Glomerular endothelial cell (primary cell): ENCODE measurements at places on chromosomes 4 and X. TPM values are rescaled to one million over a fixed set of nuclear protein-coding genes. Genes with fewer than 3 reads are reported as not detected.

The HSFX2 gene
- 0.35 TPM in 1 of 2 replicates, not detected in the other for total RNA-seq

The ANK2 gene
- total RNA-seq: 4.1 and 6.1 TPM in 2 replicates

The ARR3 gene
- not detected in 2 replicates for total RNA-seq

The HDX gene
- total RNA-seq: 6.8 and 9.6 TPM in 2 replicates

The GPM6B gene
- total RNA-seq: 0.06 and 2.9 TPM in 2 replicates

The HSD17B11 gene
- 22.9 and 23.2 TPM in 2 replicates for total RNA-seq

The MAGEA2B gene
- not detected in 2 replicates for total RNA-seq

The XAGE2 gene
- total RNA-seq: not detected in 2 replicates

The FAM9C gene
- total RNA-seq: not detected in 2 replicates

The CXXC4 gene
- total RNA-seq: 0.05 and 0.06 TPM in 2 replicates

The ART3 gene
- 1.2 and 1.4 TPM in 2 replicates for total RNA-seq

The TFE3 gene
- 50.1 and 72.2 TPM in 2 replicates for total RNA-seq

The FAM156B gene
- total RNA-seq: 8.7 and 16.8 TPM in 2 replicates

The CCDC160 gene
- 0.41 TPM in 1 of 2 replicates, not detected in the other for total RNA-seq

The ZGRF1 gene
- 1.6 and 4.4 TPM in 2 replicates for total RNA-seq

The MAGEE2 gene
- total RNA-seq: not detected in 2 replicates
